SJSA1 (cell line): ENCODE measurements at places on chromosomes 4 and X. TPM values are rescaled to one million over a fixed set of nuclear protein-coding genes. Genes with fewer than 3 reads are reported as not detected.

Gene CWH43
- total RNA-seq: not detected in 2 replicates

Gene CENPVL2
- total RNA-seq: not detected in 2 replicates

Gene CNKSR2
- total RNA-seq: 0.47 TPM in 1 of 2 replicates, not detected in the other

- no peak for DNase-seq
- H3K27me3 ChIP-seq: no peaks in the 10 kb centered on the region
- H3K4me1 ChIP-seq: peaks cover 10% of the 10 kb centered on the region
- H3K27ac ChIP-seq: peak overlapping the region; percentile 98
- peak overlapping the region; percentile 60 for H3K4me3 ChIP-seq
Measured at GRCh38 chr4:106315476-106315967, 487 bp downstream of the TBCK start.

- peaks cover 42% of the 10 kb centered on the region for H3K36me3 ChIP-seq
- peak overlapping the region; percentile 92 for H3K4me3 ChIP-seq
- peak; percentile 39 for DNase-seq
- H3K27ac ChIP-seq: no peak overlapping the region
- peaks cover 27% of the 10 kb centered on the region for H3K4me1 ChIP-seq
Measured at GRCh38 chr4:94454405-94454804, 2.7 kb downstream of the PDLIM5 start.

DNA sequence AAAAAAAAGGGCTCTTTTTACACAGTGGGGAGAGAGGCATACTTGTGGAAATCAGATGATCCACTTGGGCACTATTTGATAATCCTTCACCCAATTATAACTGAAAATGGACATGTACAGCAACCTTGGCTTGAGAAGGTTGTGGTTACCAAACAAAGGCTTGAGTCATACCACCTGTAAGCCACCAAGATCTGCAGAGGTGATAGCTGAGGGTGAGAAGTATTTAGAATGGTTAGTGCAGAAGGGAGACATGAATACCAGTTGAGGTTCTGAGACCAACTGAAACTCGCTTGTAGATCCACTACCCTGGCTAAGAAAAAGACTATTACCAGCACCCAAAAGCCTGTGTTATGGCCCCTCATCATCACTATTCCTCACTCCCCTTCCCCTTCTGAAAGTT is 614.0 kb downstream of the STIM2 start:
- H3K27me3 ChIP-seq: no peaks in the 10 kb centered on the region
- H3K4me3 ChIP-seq: no peak overlapping the region
- no peak overlapping the region for H3K27ac ChIP-seq

GRCh38 chrX:37405956-37406355 is 56.8 kb downstream of the PRRG1 start:
- no peak overlapping the region for H3K27ac ChIP-seq
- H3K36me3 ChIP-seq: no peaks in the 10 kb centered on the region
- H3K27me3 ChIP-seq: no peaks in the 10 kb centered on the region
- no peak overlapping the region for H3K4me3 ChIP-seq

DNA sequence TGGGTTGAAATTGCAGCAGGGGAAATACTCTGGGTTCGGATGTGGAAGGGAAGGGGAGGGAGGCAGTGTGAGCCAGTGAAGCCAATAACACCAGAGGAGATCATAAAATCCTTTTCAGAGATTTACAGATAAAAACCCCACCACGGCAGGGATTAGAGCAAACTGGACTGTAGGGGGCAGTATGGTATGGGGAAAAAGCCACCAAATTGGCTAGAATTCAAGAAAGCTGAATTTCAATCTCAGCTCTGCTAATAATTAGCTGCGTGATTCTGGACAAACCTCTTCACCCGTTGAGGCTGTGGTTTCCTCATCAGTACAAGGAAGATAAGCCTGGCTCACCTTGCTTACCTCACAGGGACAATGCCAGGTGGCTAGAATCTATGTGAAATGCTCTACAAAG is 108.1 kb downstream of the ATG4A start:
- peak; percentile 10 for DNase-seq
- no peaks in the 10 kb centered on the region for H3K4me1 ChIP-seq
- H3K27ac ChIP-seq: no peak overlapping the region
- H3K4me3 ChIP-seq: no peak overlapping the region
- no peaks in the 10 kb centered on the region for H3K36me3 ChIP-seq
- H3K27me3 ChIP-seq: no peaks in the 10 kb centered on the region
